ENCODE measurements at places on chromosomes 6 and 20. TPM values are rescaled to one million over a fixed set of nuclear protein-coding genes. Genes with fewer than 3 reads are reported as not detected.

The NKAIN4 gene
- total RNA-seq = 5.2 TPM

The MACROD2 gene
- total RNA-seq = 1.4 TPM

The ENPP4 gene
- 0.24 TPM for total RNA-seq

The SLC32A1 gene
- total RNA-seq = not detected

The PRSS35 gene
- 0.12 TPM for total RNA-seq

Data from A549 treated with ZK216348 at 1 μM for 4 hours (cell line).